Testis (tissue), 5 donors: ENCODE measurements at places on chromosomes 5 and 9.

- no peak for DNase-seq
These were observed 122.5 kb upstream of the TRPM3 start for GRCh38 chr9:71243951-71244350.

DNA sequence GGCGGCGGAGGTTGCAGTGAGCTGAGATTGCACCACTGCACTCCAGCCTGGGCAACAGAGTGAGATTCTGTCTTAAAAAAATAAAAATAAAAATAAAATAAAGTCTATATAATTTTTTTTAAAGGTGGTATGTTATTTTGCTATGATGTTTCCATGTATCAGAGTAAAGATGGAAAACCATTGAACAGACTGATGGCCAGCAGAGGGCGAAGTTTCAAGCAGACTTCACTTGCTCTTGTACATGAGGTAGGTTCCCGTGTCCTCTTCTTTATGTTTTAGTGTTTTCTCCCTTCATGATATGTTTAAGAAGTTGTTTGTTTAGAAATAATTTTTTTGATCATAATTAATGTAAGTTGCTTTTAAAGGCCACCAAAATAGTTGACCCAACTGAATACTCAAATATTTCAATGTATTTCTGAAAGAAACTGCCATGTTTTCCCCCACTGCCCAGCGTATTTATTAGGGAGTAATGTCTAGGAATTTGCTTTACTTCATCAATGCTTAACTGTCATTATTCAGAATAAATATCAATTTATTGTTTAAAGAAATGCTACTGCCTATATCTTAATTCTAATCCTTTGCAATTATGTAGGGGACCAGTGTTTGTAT is 146.4 kb downstream of the HACD4 start:
- peak; percentile 77 for DNase-seq

- peak; percentile 67 for DNase-seq
These were observed 9.9 kb downstream of the LEAP2 start for GRCh38 chr5:132883261-132883834.

DNA sequence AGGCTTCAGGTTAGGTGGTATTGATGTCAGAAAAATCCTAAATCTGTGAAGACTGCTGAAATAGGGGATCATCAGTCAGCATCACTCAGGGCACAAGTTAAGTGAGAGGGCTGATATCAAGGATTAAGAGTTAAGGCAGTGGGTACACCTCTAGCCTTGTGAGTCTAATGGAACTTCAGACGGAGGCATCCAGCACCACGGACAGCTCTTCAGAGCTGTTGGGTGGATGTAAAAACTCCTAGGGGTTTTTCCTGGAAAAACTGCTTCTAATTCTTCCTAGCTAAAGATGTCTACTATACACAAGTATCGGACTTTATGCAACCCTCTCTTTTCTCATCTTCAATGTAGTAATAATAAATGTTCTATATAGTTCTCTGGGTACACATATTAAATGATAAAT is 165.9 kb downstream of the SH3GL2 start:
- no peak for DNase-seq

DNA sequence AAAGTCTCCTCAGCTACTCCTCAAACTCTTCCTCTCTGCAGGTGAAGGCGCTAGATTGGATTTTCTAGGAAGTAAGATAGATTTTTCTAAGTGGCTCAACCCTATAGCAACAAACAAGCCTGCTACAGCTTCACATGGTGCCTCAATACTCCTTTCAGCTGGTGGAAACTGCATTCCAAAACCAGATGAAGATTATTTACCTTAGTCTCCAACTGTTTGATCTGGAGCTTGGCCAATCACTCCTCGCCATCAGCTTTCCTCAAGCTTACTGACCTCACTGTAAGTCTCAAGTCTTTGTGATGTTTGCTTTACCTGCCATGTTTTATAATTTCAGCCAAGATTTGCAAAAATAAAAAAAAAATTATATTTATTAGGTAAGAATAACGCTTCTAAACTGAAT is 622.4 kb downstream of the CHSY3 start:
- no peak for DNase-seq

DNA sequence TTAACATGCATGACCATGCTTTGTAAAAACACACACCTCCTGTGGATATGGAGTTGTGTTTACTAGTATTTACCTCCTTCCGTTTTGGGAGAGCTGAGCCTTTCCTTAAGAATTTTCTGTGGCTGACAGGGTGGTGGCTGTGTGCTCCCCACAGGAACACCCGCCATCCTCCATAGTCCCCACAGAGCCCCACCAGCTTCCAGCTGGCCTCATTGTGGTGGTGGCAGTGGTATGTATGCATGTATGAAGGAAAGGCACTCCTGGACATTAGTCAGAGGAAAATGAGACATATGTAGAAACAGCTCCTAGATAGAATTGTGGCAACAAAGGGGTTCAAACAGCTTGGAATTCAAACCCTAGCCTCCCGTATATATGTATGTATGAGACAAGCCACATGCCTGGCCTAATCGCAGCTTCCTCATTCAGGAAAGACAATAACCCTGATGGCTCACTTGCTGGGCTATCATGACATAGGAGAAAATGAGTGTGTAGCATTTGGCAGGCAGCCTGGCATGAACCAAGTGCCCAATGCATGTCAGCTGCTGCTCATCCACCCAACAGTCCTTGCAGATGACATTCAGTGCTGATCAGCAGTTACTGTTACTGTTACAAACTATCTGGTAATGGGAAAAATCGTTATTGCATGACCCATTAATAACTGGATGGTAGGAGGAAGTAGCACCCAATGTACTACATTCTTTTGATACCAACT is 459.7 kb downstream of the EBF1 start:
- no peak for DNase-seq

DNA sequence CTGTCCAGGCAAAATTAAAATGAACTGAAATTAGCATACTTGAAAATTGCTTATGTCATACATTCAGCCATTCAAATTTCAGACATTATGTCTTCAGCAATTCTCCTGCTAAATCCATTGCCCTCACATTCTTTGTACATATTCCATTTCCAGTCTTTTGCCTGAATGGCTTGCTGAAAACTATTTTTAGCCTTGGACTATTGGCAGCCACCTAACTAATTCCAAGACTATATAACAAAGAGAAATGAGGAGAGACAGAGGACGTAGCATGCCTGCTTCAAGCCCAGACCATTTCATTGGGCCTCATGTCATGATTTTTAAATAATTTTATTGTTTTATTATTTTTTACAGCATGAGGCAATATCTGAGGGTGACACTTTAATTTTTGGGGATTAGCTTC is 100.3 kb downstream of the MRPS30 start:
- no peak for DNase-seq

- DNase-seq = no peak
These were observed 760.6 kb downstream of the TLE1 start for GRCh38 chr9:80928697-80929096.

GRCh38 chr5:57036761-57037160 is 84.8 kb upstream of the MIER3 start:
- DNase-seq = no peak

GRCh38 chr9:120392711-120393110 is 187.3 kb downstream of the CDK5RAP2 start:
- DNase-seq = no peak

DNA sequence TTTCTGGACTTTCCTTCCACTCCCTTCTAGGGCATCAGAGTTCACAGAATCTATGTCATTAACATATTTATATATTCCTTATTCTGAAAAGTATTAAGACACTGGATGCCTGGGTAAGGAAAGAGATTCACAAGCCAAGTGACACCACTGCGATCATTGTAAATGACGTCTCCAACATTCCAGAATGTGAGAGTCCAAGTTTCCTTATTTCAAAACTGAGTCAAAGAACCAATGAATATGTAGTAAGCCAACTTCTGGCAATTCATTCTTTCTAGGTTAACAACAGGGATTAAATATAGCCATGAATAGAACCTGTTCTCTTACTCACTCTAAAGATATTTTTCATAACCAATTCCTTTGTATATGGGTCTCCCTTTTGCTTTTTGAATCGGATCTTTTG is 18.1 kb downstream of the RAI14 start:
- no peak for DNase-seq

GRCh38 chr9:136361047-136361753 is 2.3 kb downstream of the DNLZ start:
- DNase-seq = no peak

DNA sequence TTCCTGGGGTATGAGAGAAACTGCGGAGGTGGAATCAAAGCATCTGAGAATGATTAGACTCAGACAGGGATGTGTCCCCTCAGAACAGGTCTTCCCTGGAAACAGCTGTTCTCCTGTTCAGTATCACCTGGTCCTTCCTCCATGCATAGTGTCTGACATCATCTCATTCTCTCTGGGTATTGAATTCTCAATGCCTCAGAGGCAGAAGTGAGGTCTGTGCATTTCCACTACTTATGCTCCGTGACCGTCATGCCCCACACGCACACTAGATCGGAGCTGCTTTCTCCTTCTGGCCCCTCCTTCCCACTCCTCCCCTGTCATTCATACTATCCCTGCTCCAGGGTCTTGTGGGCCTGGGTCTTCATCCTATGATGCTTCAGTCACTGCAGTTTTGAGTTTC is 61.4 kb upstream of the DAB2IP start:
- no peak for DNase-seq

GRCh38 chr5:139361835-139362429 is 20.3 kb downstream of the PAIP2 start:
- no peak for DNase-seq
